Breast epithelium (tissue), 4 donors: ENCODE measurements at places on chromosomes 5 and 9. TPM values are rescaled to one million over a fixed set of nuclear protein-coding genes. Genes with fewer than 3 reads are reported as not detected.

- peak overlapping the region; percentile 84 for H3K27ac ChIP-seq
- no peaks in the 10 kb centered on the region for H3K4me1 ChIP-seq
- DNase-seq = no peak
- no peaks in the 10 kb centered on the region for H3K36me3 ChIP-seq
- H3K27me3 ChIP-seq = no peaks in the 10 kb centered on the region
These were observed 3.0 kb upstream of the CDX1 start for GRCh38 chr5:150163547-150164059.

GRCh38 chr5:74289691-74290090, 350.8 kb downstream of the ENC1 start:
- no peak overlapping the region for H3K4me3 ChIP-seq
- H3K36me3 ChIP-seq = no peaks in the 10 kb centered on the region
- DNase-seq = no peak
- H3K4me1 ChIP-seq = no peaks in the 10 kb centered on the region
- no peaks in the 10 kb centered on the region for H3K27me3 ChIP-seq

- no peak for DNase-seq
- peak within 1 kb of the TSS; percentile 64 for H3K4me3 ChIP-seq
- H3K27me3 ChIP-seq = no peaks in the 10 kb centered on the region
- no peaks in the 10 kb centered on the region for H3K36me3 ChIP-seq
- H3K4me1 ChIP-seq = peaks cover 16% of the 10 kb centered on the region
These were observed at the start of gene GALNT12 for GRCh38 chr9:98807070-98807813. GALNT12 (plus strand) TSS chr9:98807670; CDS start chr9:98807699, 29 bp downstream.

DNA sequence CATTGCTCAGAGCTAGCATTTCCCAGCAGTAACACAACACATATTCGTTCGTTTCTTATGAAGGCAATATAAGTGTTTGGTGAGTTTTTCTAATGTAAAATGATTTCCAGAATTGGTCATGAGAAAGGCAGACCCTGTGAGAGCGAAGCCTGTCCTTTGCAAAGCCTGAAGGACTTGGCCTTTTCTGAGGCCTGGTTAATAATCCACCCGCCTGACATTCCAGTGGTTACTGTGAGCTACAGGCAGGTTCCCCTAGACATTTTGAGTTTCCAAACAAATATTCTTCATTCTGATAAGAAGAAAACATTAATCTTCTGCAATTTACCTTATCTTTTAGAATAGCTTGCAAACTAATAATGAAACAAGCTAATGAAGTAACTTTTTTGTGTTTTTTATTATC, 38.0 kb downstream of the ADAMTS16 start:
- no peaks in the 10 kb centered on the region for H3K4me1 ChIP-seq
- no peak for DNase-seq
- H3K27me3 ChIP-seq = no peaks in the 10 kb centered on the region
- H3K4me3 ChIP-seq = no peak overlapping the region
- H3K36me3 ChIP-seq = no peaks in the 10 kb centered on the region

The TLE4 gene
- 47.0 TPM for total RNA-seq

The ABITRAM gene
- 9.5 TPM for total RNA-seq

The FRRS1L gene
- 2.0 TPM for total RNA-seq

DNA sequence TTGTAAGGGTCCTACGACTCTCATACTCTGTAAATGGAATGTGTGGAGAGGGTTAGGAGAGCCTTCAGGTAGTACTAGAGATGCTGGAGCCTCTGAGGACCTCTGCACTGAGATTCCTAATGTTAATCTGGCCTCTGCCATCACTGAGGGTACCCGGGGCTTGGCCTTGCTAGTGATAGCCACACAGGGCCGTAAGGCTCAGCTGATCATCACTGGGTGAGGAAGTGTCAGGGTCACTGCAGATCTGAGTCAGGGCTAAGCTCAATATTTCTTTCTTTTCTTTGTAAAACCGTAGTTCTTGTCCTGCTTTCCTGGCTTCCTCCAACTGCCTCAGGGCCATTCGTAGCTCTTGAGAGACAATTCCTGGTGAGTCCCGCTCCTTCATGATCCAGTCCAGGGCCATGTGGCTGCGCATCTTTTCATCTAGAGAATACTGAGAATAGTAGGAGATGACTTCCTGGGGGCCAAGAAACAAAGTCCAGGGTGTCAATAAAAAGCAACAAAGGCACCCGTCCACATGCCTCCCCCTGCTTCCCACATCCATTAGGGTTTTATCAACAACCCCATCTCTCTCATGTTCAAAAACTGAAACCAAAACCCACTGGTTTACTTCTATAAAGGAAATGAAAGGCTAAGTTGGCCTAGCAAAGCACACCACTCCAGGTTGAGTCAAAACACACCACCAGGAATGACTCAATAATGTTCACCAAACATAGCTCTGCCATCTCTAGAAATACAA, 47.7 kb downstream of the LIX1 start:
- no peak overlapping the region for H3K27ac ChIP-seq
- H3K4me1 ChIP-seq = no peaks in the 10 kb centered on the region
- no peak for DNase-seq
- H3K36me3 ChIP-seq = no peaks in the 10 kb centered on the region

GRCh38 chr5:72503888-72504491, 3.2 kb downstream of the ZNF366 start:
- no peaks in the 10 kb centered on the region for H3K4me1 ChIP-seq
- no peak overlapping the region for H3K4me3 ChIP-seq
- no peaks in the 10 kb centered on the region for H3K36me3 ChIP-seq
- no peak overlapping the region for H3K27ac ChIP-seq
- H3K27me3 ChIP-seq = no peaks in the 10 kb centered on the region

GRCh38 chr5:16321284-16321683, 141.7 kb upstream of the MARCHF11 start:
- H3K4me3 ChIP-seq = no peak overlapping the region
- no peaks in the 10 kb centered on the region for H3K36me3 ChIP-seq
- H3K27ac ChIP-seq = no peak overlapping the region
- no peak for DNase-seq
- no peaks in the 10 kb centered on the region for H3K27me3 ChIP-seq

The GRIA1 gene
- 0.88 TPM for total RNA-seq

- H3K36me3 ChIP-seq = no peaks in the 10 kb centered on the region
- no peak overlapping the region for H3K4me3 ChIP-seq
- no peaks in the 10 kb centered on the region for H3K27me3 ChIP-seq
- no peak overlapping the region for H3K27ac ChIP-seq
These were observed 212.0 kb downstream of the PARP8 start for GRCh38 chr5:50878470-50878869.

DNA sequence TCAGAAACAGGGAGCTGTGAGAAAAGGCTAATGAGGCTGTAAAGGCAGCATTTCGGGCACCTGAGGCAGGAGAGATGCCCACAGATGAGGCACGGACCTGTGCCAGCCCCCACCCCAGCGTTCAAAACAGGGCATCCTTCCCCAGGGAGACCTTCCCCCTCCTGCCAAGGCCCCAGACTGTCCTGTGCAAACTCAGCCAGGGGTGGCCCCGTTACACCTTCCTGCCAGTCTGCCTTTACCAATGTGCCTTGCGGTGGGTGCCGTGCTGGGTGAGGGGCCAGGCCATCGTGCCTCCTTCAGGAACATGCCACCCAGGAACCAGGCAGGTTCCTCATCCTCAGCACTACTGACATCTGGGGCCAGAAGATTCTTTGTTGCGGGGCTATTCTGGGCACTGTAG, 53.9 kb downstream of the AK8 start:
- H3K4me1 ChIP-seq = no peaks in the 10 kb centered on the region
- no peak overlapping the region for H3K27ac ChIP-seq
- no peak for DNase-seq
- H3K27me3 ChIP-seq = no peaks in the 10 kb centered on the region
- no peak overlapping the region for H3K4me3 ChIP-seq
- H3K36me3 ChIP-seq = no peaks in the 10 kb centered on the region

DNA sequence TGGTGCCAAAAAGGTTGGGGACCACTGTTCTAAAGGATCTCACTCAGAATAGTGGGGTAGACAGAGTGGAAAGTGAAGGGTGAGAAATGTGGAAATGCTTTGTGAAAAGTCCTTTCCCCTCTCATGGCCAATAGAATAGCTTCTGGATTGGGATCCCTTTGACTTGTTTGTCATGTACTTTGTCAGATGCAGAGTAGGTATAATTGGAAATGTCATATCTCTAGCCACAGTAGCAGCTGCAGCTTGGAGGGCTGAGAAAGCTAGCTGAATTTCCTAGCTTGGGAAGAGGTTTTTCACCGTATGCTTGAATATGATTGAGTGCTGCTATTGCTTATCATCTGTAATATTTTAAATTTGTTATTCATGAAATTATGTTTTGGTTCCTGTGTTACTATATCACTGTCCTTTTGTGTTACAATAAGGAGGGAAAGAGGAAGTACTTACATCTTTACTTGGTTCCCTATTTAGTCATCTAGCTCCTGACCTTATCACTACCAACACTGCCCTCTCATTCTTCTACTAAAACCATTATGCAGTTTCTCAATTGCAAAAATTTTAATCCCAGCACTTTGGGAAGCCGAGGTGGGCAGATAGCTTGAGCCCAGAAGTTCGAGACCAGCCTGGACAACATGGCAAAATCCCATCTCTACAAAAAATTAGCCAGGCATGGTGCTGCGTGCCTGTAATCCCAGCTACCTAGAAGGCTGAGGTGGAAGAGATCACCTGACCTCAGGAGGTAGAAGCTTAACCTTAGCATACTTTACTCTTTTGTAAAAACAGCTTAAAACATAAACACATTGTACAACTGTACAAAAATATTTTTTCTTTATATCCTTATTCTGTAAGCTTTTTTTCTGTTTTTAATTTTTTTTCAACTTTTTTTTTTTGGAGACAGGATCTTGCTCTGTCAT, 12.4 kb downstream of the SLC30A5 start:
- H3K27ac ChIP-seq = no peak overlapping the region
- no peak for DNase-seq
- no peak overlapping the region for H3K4me3 ChIP-seq
- peaks cover 4% of the 10 kb centered on the region for H3K36me3 ChIP-seq

The EPB41L4B gene
- total RNA-seq = 47.2 TPM

DNA sequence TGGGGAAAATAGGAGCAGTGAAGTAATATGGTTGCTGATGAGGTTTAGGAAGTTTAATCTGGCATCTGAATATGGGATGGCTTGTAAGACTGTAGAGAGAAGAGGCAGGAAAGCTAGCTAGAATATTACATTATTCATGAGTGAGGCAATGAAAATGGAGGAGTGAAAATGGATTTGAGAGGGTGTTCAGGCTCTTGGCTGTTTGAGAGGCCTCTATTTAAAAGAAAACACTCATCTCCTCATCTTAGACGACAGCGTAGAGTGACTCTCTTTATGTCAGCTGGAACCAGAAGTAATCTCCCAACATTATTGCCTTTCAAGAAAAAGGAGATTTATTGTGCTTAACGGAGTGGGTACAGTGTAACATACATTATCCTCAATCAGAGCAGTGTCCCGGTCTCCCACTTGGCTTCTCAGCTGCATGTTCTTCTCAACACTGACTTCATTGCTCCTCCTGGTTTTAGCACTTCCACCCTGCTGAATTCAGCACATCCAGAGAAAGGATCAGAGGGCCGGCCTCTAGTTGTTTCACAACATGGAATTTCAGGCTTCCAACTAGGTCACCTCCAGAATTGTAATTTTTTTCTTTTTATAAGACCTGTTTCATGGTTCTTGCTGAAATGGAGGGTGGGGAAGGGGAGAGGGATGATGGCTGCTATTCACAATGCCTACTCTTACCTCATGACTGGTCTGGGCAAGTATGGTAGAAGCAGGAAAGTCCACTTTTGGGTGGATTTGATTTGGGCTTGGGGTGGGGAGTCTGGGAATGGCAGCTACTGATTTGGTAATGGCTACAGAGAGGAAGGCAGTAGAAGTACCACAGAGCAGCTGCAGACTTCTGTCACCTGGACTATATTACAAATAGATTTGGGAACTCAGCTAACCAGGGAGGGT, 52.9 kb upstream of the KIAA1958 start:
- H3K36me3 ChIP-seq = no peaks in the 10 kb centered on the region
- no peak overlapping the region for H3K27ac ChIP-seq
- no peak overlapping the region for H3K4me3 ChIP-seq
- no peaks in the 10 kb centered on the region for H3K27me3 ChIP-seq

DNA sequence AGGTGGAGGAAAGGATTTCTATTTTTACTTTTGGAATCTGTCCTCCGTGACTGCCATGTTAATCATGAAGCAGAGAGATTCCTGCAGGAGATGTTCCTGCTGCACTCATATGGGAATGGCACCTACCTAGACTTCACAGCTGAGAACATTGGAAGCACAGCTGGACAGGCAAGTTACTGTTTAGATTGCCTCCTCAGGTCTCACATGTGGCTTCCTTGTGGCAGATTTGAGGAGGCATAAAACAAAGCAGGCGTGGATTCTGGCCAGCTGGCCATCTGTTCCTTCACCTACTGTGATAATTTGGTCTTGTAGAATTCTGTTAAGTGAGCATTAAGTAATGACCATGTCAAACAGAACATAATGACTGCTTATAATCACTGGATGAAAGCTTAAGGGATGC, 193.4 kb downstream of the EDIL3 start:
- no peaks in the 10 kb centered on the region for H3K36me3 ChIP-seq
- no peak overlapping the region for H3K27ac ChIP-seq
- H3K4me1 ChIP-seq = no peaks in the 10 kb centered on the region
- DNase-seq = no peak
- no peaks in the 10 kb centered on the region for H3K27me3 ChIP-seq

GRCh38 chr5:43639566-43639965, 36.6 kb downstream of the NNT start:
- no peak for DNase-seq
- H3K4me3 ChIP-seq = no peak overlapping the region
- no peak overlapping the region for H3K27ac ChIP-seq
- no peaks in the 10 kb centered on the region for H3K4me1 ChIP-seq
- no peaks in the 10 kb centered on the region for H3K36me3 ChIP-seq
- no peaks in the 10 kb centered on the region for H3K27me3 ChIP-seq

DNA sequence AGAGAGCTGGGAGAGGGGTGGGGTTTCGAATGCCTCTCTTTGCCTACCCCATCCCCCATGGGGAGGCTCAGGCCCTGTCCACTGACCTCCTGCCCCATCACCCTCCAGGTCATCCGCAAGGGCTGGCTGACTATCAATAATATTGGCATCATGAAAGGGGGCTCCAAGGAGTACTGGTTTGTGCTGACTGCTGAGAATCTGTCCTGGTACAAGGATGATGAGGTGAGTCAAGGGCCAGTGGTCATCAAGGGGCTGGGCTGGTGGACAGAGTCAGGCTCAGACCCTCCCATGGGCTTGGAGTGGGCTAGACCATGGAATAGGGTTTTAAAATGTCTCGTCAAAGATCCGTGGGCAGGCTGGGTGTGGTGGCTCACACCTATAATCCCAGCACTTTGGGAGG, 33.7 kb downstream of the GOLGA2 start:
- peak overlapping the region; percentile 93 for H3K27ac ChIP-seq
- H3K27me3 ChIP-seq = no peaks in the 10 kb centered on the region
- H3K4me3 ChIP-seq = no peak overlapping the region
- H3K36me3 ChIP-seq = no peaks in the 10 kb centered on the region
- DNase-seq = no peak
